ENCODE measurements at places on chromosomes 16 and 17. TPM values are rescaled to one million over a fixed set of nuclear protein-coding genes. Genes with fewer than 3 reads are reported as not detected.

GRCh38 chr16:73813527-73813926, 483.1 kb upstream of the PSMD7 start:
- no peak for DNase-seq
- H3K4me3 ChIP-seq, result no peak overlapping the region
- no peaks in the 10 kb centered on the region for H3K4me1 ChIP-seq
- no peaks in the 10 kb centered on the region for H3K36me3 ChIP-seq
- H3K27ac ChIP-seq, result no peak overlapping the region

TBC1D3K gene
- total RNA-seq, result not detected

TNFRSF13B gene
- not detected for total RNA-seq

- no peaks in the 10 kb centered on the region for H3K36me3 ChIP-seq
- DNase-seq, result no peak
- H3K4me3 ChIP-seq, result peak within 1 kb of the TSS; percentile 97
- H3K27me3 ChIP-seq, result no peaks in the 10 kb centered on the region
Observed at GRCh38 chr17:17681187-17681743, at the start of gene RAI1. Gene RAI1, plus strand, starts transcription at chr17:17681458. Its CDS starts 111,491 bp downstream, at chr17:17792949.
